ENCODE measurements at places on chromosomes 11 and 22.

DNA sequence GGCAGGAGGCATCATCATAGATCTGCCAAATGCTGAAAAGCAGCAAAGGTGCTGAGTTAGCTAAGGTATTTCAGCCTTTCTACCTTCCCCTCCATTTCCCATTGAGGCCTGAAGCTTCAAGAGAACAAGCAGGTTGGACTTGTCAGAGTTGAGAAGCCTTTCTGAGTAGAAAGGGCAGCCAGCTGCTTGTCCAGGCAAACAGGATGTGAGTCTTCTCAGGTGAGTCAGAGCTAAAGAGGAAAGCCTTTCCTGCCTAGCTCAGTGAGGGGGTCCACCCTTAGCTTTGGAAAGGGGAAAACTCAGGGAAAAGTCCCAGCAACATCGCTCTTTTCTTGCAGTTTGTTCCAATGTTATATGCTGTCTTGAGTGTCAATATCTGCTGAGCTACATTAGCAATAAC is 13.2 kb upstream of the MPZL2 start:
- no peak for DNase-seq

- no peak for DNase-seq
Measured at GRCh38 chr11:122821169-122821568, 17.1 kb upstream of the CRTAM start.

DNA sequence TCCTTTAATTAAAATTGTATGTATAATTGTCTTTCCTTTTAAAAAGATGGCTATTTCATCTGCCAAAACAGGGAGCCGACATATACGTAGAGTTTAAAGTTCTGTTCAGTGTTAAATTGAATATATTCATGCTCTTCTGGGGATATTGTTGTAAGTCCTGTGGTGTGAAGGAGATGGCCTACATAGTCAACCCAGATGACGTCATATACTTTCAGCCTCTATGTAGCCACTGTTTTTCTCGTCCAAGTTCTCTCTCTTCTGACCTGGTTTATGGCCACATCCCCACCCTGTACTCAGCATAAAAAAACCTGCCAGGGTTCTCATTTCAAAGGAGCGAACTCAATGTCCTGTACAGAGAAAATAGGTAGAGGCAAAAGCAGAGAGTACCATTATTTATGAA is 509.4 kb upstream of the ARHGAP42 start:
- DNase-seq = no peak

GRCh38 chr11:97280347-97280746 is 890.5 kb downstream of the JRKL start:
- DNase-seq = no peak

DNA sequence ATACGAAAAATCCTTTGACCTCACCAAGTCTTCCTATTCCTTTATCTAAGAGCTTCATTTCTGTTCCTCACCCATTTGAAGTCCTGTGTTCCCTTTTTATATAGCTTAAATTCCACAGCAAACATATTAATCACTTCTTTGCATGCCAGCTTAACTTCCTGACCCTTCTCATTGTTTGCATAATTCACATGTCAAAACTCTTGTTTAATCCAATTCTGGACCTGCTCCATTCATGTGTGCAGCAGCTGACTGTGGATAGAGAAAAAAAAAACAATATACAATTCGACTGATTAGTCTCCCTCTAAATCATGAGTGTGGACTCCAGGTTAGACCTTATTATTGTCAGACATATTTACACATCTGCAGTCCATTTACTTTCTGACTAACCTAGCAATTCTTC is 991.2 kb upstream of the TENM4 start:
- DNase-seq = no peak

- DNase-seq = no peak
Measured at GRCh38 chr11:3865388-3866193, 10.1 kb downstream of the STIM1 start.

- no peak for DNase-seq
Measured at GRCh38 chr11:17648528-17648927, 70.8 kb upstream of the MYOD1 start.

- no peak for DNase-seq
Measured at GRCh38 chr11:830295-831117, 2.2 kb upstream of the CD151 start.

- no peak for DNase-seq
Measured at GRCh38 chr11:699116-699508, 3.5 kb downstream of the TMEM80 start.

DNA sequence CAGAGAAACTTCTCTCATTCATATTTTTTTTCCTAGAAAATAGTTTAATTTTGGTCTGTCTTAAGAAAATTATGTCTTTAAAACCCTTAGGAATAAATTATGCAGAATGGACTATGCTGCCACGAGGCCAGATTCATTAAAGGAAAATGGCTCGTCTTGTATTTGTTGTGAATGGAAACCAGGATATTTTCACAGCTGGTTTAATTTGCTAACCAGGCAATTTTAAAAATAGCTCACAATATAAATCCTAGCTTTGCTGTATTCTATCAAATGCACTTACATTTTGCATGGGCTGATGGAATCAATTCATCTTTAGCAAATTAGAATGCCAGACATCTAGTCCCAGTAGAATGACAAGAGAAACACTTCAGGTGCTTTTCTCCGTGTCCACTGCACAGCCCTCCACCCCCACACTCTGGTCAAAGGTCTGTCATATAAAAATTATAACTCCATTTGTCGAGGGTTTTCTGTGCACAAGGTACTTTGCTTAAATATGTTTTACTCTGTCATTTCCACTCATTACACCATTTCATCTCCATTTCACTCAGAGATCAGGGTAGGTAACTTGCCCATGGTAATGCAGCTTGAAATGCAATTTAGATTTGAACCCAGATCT is 20.3 kb upstream of the TNRC6B start:
- no peak for DNase-seq

- DNase-seq = no peak
Measured at GRCh38 chr22:50674130-50674500, 1.5 kb downstream of the SHANK3 start.

DNA sequence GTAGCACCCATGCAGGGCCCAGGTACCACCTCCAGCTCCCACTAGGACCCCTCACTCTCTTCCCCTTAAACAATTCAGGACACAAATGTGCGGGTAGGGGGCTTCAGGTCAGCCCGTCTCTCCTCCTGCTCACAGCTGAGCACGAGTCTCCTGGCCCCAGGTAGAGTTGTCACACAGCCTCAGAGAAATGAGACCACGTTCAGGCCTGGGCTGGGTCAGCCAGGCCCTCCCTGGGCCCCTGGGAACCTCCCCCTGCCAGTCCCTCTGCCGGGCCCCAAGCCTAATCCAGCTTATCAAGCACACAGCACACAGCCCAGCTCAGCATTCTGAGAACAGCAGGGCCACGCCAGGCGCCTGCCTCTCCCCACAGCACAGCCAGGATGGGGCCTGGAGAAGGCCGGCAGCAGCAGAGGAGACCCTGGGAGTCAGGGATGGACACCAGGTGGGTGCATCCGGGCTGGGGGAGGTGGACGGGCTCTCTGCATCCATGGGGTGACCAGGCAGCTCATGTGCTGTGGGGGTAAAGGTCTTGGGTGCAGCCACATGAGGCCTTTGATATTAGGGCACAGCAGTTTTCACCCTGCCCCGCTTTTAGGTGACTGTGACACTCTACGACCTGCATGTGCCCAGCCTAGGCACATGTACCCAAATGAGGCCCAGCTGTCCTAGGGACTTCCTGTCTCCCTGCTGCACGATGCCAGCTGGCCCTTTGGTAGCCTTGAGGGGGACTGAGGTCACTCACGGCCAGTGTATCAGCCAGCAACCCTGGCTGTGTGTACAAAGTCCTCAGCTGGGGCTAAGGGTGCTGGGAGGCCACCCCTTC is 87.0 kb downstream of the MORC2 start:
- DNase-seq = no peak

GRCh38 chr11:57567515-57568329 is at the start of gene UBE2L6:
Gene UBE2L6, minus strand, starts transcription at chr11:57567672. Its CDS starts 61 bp downstream, at chr11:57567611.
- DNase-seq = no peak

DNA sequence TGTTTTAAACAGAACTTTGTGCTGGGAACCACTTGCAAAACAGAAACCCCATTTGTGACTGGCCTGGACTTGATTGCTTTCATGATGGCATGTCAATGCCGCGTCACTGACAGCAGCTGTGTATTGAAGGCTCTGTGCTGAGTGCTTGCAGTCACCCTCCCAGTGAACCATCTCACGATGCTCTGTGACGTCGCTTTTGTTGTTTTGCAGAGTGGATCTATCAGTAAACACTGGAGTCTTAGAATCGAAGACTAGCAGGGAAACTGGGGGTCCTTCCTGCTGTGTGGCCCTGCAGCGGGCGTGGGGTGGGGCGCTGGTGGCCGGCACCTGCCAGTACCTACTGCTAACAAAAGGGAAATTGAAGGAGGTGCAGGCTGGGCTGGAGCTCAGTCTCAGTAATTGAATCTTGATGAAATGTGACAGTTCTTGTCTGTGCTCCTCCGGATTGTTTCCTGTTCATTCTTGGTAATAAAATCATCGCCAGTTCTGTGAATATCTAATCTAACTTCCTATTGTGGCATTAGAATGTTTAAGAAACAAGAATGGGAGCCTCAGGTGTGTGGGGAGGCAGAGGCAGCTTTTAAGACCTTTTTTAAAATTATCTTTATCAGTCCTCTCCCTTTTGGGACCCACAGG is 50.5 kb upstream of the PARVG start:
- DNase-seq = no peak

GRCh38 chr22:41526830-41527799 is 17.2 kb downstream of the POLR3H start:
- no peak for DNase-seq

- DNase-seq = no peak
Measured at GRCh38 chr11:108983636-108984420, 319.0 kb downstream of the DDX10 start.

- no peak for DNase-seq
Measured at GRCh38 chr11:46874586-46874985, 28.5 kb upstream of the CKAP5 start.

- no peak for DNase-seq
Measured at GRCh38 chr11:97683733-97684132, 1293.9 kb downstream of the JRKL start.

DNA sequence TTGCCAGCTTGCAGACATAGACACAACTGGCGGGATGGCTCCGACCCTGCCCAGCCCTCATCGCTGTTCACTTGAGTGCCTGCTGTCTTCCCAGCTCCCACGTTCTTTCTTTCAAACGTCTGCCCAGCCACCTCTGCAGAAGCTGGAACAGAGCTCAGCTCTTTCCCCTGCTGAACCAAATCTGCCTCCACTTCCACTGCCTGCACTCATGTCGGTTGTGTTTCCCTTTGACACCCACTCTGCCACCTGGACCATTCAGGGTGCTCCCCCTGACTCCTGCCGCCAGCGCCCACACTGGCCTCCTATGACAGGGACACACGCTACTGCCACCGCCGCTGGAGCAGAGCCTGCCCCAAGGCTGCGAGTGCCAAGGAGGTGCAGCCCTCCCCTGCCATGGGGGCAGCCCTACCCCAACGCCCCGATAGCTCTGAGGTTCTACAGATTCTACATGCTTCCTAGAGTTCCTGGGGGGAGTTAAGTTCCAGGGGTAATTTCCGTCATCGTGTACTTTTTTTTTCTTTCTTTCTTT is 37.9 kb downstream of the TST start:
- no peak for DNase-seq

DNA sequence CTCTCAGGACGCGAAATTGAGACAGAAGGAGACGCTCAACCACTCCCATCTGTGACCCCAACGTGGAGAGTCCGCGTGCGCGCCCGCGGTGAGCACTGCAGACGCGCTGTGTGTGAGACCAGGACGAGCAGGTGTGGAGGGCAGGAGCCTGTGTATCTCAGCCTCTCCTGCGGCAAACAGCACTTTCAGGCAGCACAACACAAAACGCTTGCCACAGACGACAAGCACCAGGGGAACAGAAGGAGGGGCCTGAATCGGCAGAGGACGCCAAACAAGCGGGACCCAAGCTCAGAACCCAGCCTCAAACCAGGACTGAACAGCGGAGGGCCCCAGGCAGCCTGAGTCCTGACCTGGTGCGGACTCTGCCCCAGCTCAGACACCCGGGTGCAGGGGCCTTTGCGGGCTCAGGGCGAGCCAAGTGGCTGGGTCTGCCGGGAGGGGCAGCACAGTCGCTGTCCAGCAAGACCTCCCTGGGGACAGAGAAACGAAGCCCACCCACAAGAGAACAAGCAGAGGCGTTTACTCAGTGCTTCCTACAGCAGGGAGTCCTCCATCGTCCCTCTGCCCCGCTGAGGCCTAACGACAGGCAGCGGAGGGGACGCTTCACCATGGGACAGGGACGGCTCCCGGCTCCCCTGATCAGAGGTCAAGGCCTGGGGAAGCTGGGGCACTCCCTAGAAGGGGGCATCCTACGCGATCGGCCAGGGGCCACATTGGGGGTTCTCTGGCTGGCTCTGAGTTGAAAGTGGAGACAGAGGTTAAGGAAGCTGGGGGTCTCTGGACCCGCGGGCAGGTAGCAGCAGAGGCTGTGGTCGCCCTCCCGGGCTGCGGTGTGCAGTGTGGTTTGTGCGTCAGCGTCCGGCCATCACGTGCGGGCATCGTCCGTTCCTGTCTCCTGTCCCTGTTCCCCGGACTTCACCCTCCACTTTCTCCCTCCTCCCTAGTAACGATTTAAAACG is 560.8 kb downstream of the BRD1 start:
- no peak for DNase-seq

DNA sequence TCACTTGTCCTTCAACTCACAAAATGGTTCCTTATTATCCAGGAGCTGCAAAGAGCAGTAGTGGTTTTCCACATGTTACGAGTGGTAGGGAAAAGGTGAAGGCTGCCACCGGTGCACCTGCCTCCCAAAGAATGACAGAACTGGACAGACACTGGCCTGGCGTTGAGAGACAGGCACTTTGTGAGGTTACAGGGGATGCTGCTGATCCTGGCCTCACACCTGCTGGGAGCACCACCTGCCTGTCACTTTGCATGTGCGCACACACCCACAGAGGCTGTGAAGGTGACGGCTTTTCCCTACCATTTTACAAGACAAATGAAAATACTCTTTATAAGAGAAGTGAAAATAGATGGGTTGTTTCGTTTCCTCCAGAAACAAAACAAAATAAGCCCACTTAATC is 175.3 kb upstream of the B3GAT1 start:
- no peak for DNase-seq

DNA sequence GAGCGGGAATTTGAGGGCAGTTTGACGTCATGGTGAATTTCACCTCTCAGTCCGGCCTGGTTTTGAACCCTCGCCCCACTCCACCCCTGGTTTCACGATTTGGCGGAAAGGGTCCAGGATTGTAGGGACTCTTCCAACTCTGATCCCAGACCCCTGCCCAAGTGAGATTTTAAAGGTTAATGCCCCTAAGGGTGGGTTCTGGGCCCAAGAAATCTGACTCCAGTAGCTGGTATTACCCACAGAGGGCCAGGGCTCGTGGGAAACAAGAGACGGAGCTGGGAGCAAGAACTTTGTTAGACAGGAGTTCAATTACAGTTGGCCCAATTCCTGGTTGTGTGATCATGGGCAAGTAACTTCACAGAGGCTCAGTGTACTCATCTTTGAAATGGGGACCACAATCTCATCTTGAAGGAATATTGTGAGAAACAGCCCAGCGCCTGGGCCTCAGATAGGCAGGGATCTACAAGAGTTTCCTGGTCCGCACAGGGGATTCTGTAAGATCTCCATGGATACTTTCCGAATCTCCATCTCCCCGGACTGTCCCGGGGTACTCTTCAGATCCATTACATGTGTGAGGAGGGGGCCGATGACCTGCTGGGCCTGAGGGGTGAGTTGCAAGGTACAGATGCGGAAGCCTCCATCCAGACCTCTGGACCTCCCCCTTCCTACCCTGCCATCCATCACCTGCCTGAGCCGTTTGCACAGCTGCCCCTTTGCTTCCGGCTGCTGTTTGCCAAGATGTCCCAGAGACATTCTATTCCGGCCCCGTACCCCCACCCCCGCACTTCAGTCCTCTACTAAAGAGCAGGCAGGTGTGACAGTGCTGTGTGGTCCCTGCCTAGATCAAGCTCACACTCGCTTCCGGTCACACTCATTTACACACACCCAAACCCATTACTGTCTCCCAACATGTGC is 687 bp upstream of the CALCA start:
- no peak for DNase-seq

GRCh38 chr11:83464160-83464944 is 178.2 kb upstream of the CCDC90B start:
- no peak for DNase-seq
